Kasumi-1 (cell line): ENCODE measurements at places on chromosomes 7 and 10.

DNA sequence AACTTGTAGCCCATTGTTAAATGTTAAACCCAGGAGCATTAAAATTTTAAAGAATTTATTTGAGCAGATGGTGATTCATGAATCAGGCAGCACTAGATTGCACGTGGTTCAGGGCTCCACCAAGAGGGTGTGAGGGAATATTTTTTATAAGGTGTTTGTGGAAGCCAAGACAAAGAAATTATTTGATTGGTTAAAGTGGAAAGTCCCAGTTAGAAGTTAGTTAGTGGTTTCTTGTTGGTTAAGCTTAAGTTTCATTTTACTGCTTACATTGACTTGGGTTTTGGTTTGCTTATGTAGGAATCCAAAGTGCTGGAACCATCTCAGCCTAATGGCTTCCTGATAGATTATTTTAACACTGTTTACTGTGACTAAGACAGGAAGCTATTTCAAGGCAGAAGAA, 906.2 kb downstream of the LRMDA start:
- no peak for DNase-seq

GRCh38 chr10:82653244-82654155, 778.5 kb downstream of the NRG3 start:
- no peak for DNase-seq

DNA sequence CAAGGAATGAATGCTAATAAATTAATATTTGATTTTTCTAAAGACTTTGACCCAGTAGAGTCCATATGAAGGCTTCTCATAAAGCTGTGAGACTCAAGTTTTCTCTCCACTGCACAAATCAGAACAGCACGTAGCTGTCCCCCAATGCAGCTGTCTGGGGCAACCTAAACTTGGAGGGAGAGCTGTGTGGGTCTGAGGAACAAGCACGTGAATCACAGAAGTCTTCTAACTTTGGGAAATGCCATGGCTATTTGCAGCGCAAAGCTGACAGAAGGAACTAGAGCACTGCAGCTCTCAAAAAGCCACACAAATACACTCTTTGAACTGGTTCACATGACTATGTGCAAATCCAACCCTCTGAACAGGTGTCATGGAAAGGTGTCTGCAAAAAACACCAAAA, 47.9 kb downstream of the COL1A2 start:
- DNase-seq: no peak

DNA sequence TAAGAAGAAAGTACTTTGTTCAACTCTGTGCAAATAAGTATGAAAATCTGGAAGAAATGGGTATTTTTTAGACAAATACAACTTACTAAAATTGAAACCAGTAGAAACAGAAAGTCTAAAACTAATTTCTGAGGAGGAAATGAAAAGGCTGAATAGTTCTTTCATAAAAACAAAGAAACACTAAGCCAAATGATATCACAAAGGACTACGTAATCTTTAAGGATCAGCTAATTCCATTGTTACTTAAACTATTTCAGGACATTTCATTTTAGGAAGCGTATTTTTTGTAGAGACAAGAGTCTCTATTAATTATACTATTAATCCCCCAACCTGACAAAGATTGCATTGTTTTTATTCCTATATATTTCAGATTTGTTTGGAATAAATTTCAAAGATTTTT, 11.2 kb upstream of the CCSER2 start:
- DNase-seq: no peak

- no peak for DNase-seq
These were observed 61.4 kb downstream of the SHOC2 start for GRCh38 chr10:110980807-110981206.
